ENCODE measurements at places on chromosomes 7 and 10.
A peak's percentile ranks its signal among the peaks of the same experiment; 100 is the strongest.

- peak; percentile 85 for DNase-seq
These were observed 531 bp downstream of the IKZF1 start for GRCh38 chr7:50304911-50305582.

DNA sequence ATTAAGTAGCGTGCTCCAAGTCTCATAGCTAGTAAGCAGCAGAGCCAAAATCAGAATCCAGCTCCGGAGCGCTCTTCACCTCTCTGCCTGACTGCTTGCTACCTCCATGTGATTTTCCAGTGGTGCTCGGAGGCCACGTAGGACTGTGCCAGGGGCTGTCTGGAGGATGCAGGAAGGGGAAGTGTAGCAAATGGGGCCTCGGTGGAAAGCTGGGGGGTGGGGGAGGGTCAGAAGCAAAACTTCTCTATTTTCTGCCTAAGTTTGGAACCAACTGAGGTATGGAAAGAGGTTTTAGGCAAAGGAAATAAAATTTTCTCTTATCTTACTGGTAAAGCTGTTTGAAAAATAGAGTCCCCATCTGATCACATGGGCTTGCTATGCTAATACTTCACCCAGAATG is 108.7 kb downstream of the TBXAS1 start:
- peak; percentile 78 for DNase-seq

GRCh38 chr7:97004247-97005182 is 838 bp upstream of the DLX6 start:
- DNase-seq: no peak

DNA sequence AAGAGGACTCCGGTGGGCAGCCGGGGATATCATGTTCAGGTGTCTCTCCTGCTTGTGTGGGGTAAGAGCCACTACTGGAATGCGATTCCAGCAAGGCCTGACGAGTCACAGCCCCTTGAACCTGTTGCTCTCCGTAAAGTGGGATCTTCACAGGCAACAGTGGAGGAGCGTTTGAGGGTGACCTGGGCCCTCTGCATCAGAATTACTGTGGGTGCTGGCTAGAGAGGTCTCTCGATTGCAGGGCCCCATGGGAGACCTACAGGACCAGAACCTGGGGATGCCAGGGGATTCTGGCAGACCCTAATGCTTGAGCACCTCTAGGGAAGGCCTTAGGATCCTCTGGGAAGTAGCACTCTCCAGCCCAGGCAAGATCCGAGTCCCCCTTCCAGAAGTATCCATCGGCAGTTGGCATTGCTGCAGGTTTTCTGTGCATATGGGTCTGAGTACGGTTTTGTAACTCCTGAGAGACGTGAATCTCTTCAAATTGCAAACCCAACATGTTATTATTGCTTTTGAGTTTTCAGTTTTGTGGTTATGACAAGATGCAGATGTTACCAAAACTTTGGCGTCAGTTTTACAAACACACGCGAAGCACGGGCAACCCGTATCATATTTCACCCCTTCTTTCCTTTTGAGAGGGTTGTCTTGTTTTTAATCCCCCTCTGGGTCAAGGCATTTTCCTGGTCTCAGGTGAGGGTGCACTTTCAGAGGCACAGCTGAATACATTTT is 4.6 kb downstream of the MGMT start:
- DNase-seq: no peak

DNA sequence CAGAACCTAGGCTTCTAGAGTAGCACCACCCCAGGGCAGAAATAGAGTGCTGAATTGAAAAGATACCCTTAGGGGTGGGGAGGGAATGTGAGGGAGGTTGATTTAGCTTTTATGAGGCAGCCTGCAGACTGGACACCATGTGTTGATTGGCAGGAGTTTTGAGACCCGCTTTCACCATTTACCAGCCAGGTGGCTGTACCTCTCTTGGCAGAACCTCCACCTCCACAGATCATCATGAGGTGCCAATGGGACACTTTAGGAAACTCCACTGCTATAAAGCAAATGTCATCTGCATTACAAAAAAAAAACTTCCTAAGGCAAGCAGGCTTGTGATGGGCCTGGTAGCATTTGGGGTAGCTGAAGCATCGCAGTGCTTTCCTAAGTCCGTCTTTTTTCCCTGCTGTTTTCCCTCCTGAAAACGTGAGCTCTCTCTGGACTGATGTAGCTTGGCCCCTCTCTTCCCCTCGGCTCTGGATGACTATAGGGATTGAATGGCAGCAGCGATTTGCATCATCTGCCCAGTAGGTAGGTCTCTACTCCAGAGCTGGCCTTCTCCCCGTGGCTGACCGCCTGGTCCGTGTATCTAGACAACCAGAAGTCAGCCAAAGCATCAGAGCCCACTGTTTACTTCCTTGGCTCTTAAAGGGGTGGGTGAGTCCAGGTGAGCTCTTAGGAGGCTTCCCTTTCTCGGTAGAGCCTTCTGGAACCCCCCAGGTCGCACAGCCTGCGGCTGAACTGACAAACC is 1.3 kb downstream of the PCBD1 start:
- DNase-seq: no peak

- DNase-seq: no peak
These were observed 52.2 kb downstream of the SEM1 start for GRCh38 chr7:96657347-96658021.

DNA sequence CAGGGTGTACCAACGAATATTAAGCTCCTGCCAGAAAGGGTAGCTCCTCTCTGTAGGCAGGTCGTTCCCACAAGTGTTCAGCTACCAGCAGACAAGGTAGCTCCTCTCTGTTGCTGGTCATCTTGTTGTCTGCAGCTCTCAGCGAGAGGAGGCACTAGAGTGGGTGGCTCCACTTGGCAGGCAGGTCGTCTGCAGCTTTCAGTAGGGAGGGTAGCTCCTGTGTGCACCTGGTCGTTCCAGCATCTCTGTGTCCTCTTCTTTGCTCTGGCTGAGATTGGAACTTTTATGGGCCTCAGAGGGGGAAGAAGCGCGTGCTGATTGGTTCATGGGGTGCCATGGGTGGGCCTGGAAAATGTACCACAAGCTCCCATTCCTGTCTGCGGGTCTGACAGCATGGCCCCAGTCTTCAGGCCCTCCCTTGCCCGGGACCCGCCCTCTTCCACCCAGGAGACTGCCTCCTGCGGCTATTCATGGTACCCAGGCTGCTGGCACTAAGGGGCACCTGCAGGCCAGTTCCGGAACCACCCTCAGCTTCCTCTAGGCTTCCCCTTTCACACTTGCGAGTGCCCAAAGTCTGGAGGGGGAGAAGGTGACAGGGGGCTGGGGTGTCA is 63.9 kb upstream of the CACNA2D1 start:
- DNase-seq: no peak

DNA sequence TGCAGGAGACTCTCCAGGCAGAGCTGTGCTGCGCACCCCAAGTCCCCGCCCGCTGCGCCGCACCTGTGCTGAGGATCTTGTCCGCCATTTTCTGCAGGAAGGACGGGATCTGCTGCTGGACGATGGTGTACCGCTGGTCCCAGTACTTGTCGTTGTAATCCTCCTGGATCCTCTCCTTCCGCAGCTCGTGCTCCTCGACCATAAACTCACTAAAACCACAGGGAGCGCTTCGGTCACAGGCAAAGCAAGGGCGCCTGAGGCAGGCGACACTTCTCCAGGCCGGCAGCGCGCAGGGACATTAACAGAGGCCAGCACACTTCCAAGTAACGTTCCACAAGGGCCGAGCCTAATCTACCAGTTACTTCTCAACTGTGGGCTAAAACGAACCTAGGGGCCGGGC is 13.1 kb upstream of the ADAM8 start:
- DNase-seq: no peak

- DNase-seq: peak; percentile 29
These were observed 55.1 kb upstream of the PPIF start for GRCh38 chr10:79292026-79292766.

- DNase-seq: no peak
These were observed 33.5 kb downstream of the HYCC1 start for GRCh38 chr7:22980422-22980821.

GRCh38 chr7:23256731-23257130 is 10.2 kb downstream of the GPNMB start:
- no peak for DNase-seq

GRCh38 chr10:34374356-34375045 is 440.6 kb downstream of the PARD3 start:
- DNase-seq: peak; percentile 41

GRCh38 chr7:111743244-111743847 is 181.1 kb upstream of the IMMP2L start:
- DNase-seq: no peak

GRCh38 chr10:97564776-97565175 is 7.8 kb upstream of the ANKRD2 start:
- peak; percentile 28 for DNase-seq

GRCh38 chr10:117250411-117250810 is 9.5 kb downstream of the SLC18A2 start:
- no peak for DNase-seq

DNA sequence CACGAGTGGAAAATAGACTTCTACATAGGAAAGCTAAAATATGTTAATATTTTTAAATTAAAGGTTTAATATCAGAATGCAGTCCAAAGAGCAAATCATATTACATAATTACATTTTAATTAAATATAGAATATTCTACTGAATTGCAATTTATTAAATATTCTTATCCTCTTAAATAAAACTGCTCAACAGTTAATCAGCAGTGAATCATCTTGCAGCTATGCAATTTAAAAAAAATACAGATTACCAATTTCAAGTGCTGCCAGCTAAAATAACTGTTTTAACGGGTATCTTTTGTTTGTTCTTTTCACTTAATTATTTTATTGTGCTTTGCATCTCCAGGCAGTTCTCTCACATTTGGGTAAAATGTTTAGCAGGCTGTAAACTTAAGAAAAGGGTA is 82.2 kb downstream of the ZNRF2 start:
- no peak for DNase-seq

GRCh38 chr10:29112827-29113615 is 175.8 kb upstream of the LYZL1 start:
- DNase-seq: no peak

DNA sequence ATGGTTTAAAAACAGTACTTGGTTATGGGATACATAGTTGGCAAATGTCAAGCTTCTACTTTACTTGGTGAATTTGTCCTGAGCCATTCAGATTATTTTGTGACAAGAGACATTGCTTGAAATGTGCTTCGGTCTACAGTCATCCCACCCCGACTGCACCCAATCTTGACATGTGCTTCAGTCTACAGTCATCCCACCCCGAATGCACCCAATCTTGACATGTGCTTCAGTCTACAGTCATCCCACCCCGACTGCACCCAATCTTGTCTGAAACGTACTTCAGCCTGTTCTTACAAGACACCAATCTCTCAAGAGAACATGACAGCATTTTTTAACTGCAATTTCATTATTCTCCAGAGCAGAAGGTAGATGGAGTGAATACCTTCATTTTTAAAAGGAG is 47.8 kb downstream of the PRKCQ start:
- DNase-seq: no peak

GRCh38 chr7:44225566-44226395 is 25.0 kb downstream of the YKT6 start:
- DNase-seq: no peak

GRCh38 chr7:78386520-78386919 is 587.9 kb downstream of the PHTF2 start:
- no peak for DNase-seq

- DNase-seq: peak; percentile 46
These were observed 30.9 kb upstream of the ITGB8 start for GRCh38 chr7:20299647-20300312.

- DNase-seq: no peak
These were observed 215.9 kb downstream of the CRPPA start for GRCh38 chr7:16205466-16205865.

GRCh38 chr7:101134399-101134980 is 7.6 kb downstream of the SERPINE1 start:
- DNase-seq: peak; percentile 32

DNA sequence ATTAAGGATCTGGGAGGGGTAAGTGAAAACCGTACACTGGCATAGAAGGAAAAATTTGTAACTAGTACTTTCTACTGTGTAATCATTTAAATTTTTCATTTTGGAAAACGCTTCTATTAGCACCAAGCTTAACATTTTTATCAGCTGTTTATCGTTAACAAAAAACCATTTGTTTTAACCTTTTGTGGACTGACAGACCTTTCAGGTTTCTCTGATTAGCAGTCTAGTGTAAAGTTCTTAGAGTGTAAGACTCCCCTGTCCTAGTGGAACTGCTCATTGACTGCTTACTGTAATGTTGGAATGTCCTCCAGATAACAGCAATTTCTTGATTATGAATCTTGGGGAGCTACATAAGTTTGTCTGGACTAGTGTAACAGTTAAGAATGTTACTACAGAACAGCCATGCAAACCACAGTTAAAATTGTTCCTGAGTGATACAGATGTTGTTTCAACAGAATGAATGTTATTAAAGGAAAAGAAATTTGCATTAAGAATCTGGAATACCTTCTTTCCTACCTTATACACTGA is 2.0 kb downstream of the DBF4 start:
- DNase-seq: no peak

GRCh38 chr7:104007614-104008013 is 18.2 kb upstream of the RELN start:
- DNase-seq: no peak

- no peak for DNase-seq
These were observed 52.2 kb downstream of the COL17A1 start for GRCh38 chr10:104033401-104033930.

DNA sequence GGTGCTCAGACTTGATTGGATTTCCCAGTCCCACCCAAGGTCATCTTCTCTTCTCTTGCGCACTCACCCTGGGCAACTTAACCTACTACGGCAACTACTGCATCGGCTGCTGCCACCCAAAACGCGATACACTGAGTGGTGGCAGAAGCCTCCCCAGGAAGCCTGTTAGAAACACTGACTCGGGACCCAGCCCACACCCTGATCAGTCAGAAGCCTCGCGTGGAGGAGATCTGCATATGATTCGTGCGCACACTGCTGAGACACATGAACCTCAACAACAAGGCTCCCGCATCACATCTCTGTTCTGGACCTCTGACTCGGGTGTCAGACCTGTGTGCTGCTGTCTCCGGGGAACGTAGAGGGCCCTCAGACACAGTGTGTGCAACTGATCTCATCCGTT is 419.5 kb downstream of the PAXIP1 start:
- DNase-seq: no peak

GRCh38 chr10:14235566-14236195 is 95.0 kb downstream of the FRMD4A start:
- DNase-seq: no peak

GRCh38 chr7:30285536-30286284 is 1.3 kb downstream of the ZNRF2 start:
- DNase-seq: peak; percentile 92

- peak; percentile 24 for DNase-seq
These were observed 103.0 kb upstream of the KLF6 start for GRCh38 chr10:3887885-3888476.

DNA sequence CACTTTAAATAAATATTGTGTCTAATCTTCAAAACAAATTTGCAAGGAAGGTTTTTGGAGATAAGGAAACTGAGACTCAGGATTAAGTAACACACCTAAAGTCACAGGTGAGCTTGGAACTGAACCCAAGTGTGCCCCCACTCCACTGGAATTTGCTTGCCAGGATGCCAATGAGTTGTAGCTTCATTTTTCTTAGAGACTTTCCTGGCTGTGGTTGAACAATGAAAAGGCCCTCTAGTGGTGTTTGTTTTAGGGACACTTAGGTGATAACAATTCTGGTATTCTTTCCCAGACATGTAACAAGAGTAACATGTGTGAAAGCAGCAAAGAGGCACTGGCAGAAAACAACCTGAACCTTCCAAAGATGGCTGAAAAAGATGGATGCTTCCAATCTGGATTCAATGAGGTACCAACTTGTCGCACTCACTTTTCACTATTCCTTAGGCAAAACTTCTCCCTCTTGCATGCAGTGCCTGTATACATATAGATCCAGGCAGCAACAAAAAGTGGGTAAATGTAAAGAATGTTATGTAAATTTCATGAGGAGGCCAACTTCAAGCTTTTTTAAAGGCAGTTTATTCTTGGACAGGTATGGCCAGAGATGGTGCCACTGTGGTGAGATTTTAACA is 1.5 kb downstream of the IL6 start:
- peak; percentile 75 for DNase-seq

- DNase-seq: no peak
These were observed 91.0 kb downstream of the AKR1D1 start for GRCh38 chr7:138167222-138167621.

Measured in hematopoietic multipotent progenitor cell treated with erythropoietin and hydrocortisone succinate and interleukin-3 and kit ligand, for 4 days (in vitro differentiated cells).